ENCODE measurements at places on chromosomes 6 and 20.

DNA sequence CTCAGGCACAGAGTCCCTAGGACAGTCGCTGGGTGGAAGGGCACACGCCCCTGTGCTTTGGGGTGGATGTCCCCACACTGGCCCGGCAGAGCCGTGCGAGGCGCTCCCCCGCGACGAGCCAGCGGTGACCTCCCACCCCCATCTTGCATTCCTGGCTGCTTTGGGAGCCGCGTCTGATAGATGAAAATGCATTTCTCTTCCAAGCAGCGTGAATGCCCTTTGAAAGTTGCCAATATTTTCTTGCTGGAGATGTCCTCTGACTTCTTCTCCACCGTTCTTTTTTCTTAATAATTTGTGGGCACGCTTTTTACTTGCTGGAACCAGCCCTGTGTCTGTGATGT is 29.9 kb downstream of the COL20A1 start:
- no peak for ATAC-seq

GRCh38 chr6:16912756-16913155 is 151.5 kb upstream of the ATXN1 start:
- ATAC-seq, result no peak

DNA sequence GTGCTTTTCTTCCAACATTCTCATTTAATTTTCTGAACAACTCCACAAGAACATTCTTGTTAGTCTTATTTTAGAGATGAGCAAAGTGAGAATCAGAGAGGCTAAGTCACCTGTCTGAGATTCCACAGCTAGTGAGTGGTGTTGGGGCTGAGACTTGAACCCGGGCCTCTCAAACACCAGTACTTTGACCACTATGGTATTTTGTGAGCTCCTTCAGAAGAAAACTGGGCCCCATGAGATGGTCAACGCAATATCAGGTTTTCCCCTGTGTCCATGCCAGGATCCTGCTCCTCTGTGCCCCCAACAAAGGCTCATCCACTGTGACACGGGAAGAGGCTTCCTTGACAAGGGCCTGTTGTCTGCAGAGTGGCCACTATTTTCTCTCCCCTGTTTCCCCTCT is 51.9 kb downstream of the MAFB start:
- no peak for ATAC-seq

GRCh38 chr20:49267327-49267726 is 10.5 kb downstream of the ZNFX1 start:
- ATAC-seq, result no peak

DNA sequence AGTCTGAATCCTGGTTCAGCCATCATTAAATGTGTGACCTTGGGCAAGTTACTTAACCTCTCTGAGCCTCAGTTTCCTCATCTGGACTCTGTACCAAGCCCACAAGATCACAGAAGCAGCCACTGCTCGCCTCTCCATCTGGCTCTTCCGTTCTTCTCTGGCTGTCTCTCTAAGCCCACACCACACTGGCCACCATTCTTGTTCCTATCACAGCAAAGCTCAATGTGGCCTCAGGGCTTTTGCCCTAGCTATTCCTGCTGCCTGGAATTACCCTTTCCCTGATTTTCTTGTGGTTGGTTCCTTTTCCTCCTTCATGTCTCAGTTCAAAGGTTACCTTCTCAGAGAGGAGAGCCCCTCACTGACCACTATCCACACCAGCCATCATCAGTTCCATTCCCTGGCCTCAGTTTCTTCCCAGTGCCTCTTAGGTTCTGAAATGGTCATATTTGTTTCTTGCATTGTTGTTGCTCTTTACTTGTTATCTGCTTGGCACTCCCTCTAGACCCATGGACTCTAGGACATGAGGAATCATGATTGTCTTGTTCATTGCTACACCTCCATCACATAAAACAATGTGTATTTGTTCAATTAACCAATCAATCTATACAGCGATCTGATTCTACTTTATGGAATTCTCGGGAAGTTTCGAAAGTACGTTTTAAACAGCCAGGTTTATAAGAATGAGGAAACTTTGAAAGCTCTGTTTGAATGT is 56.5 kb upstream of the PTPN1 start:
- no peak for ATAC-seq

DNA sequence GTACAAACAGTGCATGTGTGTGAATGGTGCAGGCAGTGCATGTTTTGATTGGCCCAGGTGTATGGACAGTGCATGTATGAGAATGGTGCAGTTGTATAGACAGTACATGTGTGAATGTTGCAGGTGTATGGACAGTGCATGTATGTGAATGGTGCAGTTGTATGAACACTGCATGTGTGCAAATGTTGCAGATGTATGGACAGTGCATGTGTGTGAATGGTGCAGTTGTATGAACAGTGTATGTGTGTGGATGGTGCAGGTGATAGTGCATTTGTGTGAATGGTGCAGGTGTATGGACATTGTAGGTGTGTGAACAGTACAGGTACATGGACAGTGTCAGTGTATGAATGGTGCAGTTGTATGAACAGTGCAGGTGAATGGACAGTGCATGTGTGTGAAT is 4.0 kb upstream of the KLHL31 start:
- ATAC-seq, result no peak

Data from motor neuron (in vitro differentiated cells).